ENCODE measurements at places on chromosomes 3 and 15.

DNA sequence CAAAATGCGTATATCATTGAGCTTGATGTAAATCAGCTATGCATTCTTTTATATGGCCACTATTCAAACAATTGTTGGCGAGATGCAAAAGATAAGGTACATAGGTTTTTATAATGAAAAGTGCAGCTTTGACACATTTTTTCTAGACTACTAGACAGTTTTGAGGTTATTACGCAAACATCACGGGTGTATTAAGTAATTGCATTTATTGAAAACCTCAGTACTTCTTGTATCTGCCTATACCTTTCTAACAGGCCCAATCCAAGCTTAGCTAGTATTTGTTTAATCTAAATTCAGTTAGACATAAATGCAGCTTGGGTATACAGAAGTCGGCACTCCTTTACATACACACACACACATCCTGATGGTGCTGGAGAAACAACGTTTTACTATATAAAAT lies 2.7 kb downstream of the SPESP1 start:
- no peak for DNase-seq

DNA sequence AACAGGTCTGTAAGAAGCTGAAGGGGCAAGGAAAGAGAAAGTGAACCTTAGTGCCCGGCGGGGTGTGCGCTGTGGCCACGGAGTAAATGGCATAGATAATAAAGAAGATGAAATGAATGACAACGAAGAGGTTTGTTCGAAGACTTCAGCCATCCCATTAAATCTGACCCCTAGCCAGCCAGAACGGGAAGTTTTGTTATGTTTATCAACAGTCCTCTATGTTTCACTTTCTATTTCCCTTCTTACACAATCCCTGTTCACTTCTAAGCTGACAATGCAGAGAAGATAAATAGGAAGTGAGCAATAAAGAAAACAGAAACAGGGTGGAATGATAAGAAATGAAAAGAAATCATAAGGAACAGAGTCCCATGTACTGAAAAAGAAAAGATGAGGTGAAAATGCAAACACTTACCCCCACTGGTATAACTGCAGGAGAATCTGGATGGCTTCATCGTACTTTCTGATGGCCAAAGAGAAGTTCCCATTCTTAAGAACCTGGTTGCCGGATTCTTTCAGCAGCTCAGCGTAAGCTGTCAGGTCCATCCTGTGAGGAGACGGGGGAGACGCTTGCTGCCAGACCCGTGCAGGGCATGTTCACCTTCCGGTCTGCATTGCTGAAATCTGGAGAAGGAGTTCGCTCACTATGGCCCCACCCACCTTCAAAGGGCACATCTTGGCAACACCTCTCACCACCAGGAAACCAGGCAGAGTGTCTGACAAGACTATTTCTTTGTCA lies 36.8 kb downstream of the TRANK1 start:
- DNase-seq = peak; percentile 71

- no peak for DNase-seq
Observed at GRCh38 chr15:39199076-39199475, 381.8 kb upstream of the THBS1 start.

- DNase-seq = no peak
Observed at GRCh38 chr15:101048581-101049030, 129.4 kb downstream of the LRRK1 start.

GRCh38 chr15:58286523-58286922 lies 145.3 kb upstream of the LIPC start:
- DNase-seq = no peak

DNA sequence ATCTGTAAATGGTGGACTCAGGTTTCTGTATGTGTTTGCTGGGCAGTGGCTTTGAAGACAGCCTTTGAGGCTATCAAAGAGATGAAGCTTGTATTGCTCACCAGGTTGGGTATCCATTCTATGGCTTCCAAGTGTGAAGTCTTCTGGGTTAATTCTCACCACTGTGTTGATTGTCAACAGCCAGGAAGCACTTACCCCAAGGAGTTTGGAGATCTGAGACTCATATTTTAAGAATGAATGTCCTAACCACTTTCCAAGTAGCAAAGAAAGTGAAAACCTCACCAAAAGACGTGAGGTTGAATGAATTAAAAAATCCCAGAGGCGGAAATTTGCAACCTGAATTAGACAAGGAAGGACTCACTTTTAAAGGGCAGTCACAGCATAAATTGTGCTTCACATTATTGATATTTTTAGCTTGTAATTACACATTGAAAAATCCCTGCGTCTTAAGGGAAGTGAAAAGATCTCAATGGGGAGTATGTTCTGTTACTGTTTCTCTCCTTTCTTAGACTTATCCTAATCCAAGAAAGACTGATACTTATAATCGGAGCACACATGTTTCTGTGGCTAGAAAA lies 304.0 kb upstream of the TPRG1 start:
- peak; percentile 5 for DNase-seq

GRCh38 chr3:134597390-134597970 lies 53.3 kb downstream of the KY start:
- peak; percentile 88 for DNase-seq

GRCh38 chr3:132343018-132343612 lies 25.9 kb downstream of the ACP3 start:
- peak; percentile 64 for DNase-seq

GRCh38 chr3:9508781-9509180 lies 44.8 kb downstream of the LHFPL4 start:
- DNase-seq = no peak

DNA sequence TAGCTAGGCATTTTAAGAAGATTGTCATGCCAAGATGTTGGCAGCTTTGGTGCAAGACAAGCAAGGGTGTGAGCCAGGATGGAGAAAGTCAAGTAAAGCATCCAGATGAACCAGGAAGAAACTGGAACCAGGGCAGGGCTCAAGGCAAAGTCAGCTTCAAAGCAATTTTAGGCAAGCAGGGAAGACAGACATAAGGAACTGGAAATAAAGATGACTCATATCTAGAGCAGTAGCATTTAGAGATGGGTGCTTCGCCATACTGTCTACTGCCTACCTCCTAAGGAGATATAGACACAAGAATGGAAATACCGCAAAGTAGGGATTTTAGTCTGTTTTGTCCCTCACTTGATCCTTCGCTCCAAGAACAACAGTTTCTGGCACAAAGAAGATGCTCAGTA lies 59.9 kb downstream of the RYR3 start:
- peak; percentile 3 for DNase-seq

GRCh38 chr3:127027811-127028548 lies 45.1 kb downstream of the PLXNA1 start:
- DNase-seq = no peak

- DNase-seq = peak; percentile 85
Observed at GRCh38 chr3:149790268-149790667, 2.1 kb downstream of the ANKUB1 start.

DNA sequence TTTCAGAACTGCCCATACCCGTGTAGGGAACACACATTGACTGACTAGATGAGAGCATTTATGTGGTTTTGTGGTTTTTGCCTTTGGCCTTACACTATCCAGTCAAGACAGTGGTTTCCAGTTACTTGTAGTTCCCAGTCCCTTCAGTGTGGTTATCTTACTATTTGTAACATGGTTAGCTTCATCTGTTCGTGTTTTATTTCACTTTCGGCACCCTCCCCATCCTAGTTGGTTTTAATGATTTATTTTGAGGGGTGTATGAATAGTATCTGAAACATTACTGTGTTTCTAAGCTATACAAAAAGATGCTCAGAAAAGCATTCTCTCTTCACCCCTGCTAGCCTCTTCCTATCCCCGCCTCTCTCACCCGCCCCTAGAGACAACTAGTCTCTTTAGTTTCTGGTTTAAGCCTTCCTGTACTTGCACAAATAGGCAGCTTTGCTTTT lies 14.1 kb downstream of the LYSMD4 start:
- peak; percentile 44 for DNase-seq

DNA sequence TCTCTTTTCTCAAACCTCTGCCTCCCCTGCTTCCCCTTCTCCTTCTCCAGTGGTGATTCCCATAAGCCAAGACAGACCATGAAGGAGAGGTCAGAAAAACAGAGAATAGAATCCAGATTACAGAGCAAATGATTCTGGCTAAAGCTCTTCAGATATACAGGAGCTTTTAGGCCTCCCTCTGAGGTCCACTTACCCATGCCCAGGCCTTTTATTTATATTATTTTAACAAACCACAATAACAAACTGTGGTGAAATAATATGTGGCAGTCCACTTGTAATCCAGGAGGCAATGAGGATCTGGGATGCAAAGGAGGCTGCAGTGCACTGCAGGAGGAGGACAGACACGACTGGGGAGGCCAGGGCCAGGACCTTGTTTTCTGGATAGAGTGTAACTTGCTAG lies 104.1 kb downstream of the STAC start:
- DNase-seq = no peak

DNA sequence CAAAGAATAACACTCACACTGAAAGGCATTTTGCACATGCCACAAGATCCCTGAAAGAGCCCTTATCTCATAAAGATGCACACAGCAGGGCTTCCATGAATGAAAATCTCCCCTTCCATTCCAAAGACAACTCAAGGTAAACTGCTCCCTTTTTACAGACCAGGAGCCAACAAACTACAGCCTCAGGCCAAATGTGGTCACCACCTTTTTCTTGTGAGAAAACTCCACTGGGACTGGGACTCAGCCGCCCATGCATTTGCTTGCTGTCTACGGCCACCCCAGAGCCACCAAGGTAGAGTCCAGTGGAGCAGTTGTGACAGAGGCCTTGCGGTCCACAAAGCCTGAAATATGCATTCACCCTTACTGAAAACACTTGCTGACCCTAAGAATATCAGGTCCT lies 334.8 kb downstream of the OCA2 start:
- no peak for DNase-seq

- no peak for DNase-seq
Observed at GRCh38 chr15:90113166-90113565, 10.9 kb upstream of the IDH2 start.

Data from kidney tubule cell (primary cell).